ENCODE measurements at places on chromosomes 7 and 10.

GRCh38 chr10:18737236-18737635 is 78.0 kb downstream of the ARL5B start:
- DNase-seq: peak; percentile 24

- DNase-seq: no peak
Measured at GRCh38 chr7:133886797-133887196, 240.3 kb upstream of the LRGUK start.

DNA sequence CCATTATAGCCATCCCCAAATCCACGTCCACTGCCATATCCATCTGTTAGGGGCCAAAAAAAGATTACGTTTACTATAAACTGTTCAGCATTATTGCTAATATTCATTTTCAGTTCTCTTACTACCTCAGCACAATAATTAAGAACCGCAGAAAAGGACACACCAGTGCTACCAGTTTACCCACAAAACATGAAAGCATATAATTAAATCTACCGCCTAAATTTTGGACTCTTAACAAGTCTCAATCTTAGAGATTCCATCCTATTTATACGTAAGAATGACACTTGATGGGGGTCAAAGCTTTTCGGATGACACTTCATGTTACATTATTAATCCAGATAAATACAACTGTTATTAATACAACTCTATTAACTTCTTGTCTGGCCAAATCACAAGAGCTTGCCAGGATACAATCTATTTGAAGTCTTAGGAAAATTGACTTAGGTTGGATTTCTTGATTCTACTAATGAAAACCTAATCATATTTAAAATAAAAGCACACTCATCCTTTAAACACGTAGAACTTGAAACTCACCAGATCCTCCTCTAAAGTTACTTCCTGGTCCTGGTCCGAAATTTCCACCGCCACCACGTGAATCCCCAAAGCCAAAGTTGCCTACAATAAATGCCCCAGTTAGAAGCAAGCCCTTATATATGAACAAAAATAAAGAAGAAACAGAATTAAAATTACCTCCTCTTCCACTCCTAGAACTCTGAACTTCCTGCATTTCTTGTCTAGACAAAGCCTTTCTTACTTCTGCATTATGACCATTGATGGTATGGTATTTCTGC is 4.5 kb downstream of the HNRNPA2B1 start:
- no peak for DNase-seq

GRCh38 chr10:129915526-129916378 is 48.3 kb downstream of the EBF3 start:
- no peak for DNase-seq

GRCh38 chr7:99340659-99341058 is 15.0 kb downstream of the ARPC1A start:
- DNase-seq: peak; percentile 23

DNA sequence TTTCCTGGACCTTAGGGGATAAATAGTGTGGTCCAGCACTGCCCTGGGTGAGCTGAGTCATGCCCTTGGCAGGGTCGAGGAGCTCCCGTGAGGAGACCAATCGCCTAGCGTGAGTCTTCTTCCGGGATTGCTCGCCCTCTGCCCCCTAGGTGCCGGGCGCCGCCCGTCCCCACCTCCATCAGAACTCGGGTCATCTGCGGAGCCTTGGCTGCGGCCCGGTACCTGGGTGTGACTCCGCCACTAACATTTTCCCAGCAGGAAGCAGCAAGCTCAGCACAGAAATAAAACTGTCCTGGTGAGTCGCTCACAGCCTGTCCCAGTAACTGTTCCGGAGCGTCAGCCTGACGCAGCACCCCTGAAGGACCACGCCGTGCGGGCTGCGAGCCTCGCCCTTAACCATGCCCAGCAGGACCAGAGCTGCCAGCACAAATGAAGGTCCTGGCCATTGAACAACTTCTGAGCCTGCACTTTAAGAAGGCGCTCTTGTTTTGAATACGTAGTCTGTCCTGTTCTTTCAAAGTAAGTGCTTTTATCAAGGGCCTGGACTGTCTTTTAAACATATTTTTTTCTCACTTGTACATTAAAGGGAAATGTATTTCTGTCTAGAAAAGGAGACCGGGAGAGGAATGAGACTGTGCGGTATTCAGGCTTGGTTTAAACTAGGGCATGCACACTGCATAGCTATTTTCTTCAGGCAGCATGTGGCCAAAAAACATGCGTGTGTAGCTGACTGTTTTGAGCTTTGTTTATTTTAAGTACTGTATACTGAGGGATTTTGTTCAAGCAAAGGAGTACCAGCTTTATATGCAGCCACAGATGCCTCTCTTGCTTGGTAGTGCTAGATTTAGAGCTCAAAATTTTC is 136.7 kb downstream of the HECW1 start:
- DNase-seq: peak; percentile 84

All from EL (cell line).